ENCODE measurements at places on chromosomes 11 and 22.

- DNase-seq: no peak
Observed at GRCh38 chr11:63945477-63946163, 6.8 kb downstream of the NAA40 start.

DNA sequence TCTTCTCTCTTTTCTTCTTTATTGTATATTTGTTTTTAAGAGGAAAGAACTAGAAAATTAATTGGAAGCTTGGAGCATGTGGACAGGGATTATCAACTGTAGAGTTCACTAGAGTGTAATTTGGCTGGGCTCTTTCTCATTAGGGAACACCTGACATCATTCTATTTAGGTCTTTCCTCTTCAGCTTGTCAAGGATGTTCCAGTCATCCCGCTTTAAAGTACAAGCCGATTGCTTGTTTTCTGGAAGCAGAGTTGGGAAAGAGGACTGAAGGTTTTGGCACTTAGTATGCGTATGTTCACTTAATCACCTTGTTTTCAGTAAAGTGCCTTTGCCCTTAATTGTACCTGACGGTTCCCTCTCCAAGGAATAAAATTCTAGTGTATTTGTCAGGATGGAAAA lies 111.6 kb downstream of the WNT11 start:
- no peak for DNase-seq

GRCh38 chr11:75383246-75383645 lies 16.1 kb upstream of the RPS3 start:
- DNase-seq: peak; percentile 6

GRCh38 chr22:38479096-38479837 lies 11.4 kb downstream of the KDELR3 start:
- no peak for DNase-seq

DNA sequence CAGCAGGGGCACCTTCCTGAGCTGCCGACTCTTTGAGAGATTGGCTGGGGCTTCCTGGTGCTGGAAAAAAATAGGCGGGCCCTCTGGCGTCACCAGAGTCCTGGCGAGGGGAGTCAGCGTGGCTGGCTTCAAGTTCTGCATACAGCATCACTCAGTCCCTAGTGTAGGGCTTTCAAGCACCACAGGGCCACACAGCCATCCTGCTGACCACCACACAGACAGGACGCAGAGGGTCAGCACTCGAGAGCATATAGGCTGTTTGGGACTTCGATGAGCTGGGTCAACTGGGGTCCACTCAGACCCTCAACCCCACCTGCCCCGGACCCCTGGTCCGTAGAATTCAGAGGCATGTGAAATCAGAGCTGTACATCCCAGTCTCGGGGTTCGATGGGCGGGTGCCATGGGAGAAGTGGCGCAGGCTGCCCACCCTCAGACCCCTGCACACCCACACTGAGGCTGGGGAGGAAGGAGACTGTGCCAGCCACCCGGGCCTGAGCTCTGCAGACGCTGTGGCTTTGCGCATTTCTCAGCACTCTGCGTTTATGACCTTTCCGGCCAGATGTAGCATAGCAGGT lies 1131.9 kb downstream of the BRD1 start:
- no peak for DNase-seq

DNA sequence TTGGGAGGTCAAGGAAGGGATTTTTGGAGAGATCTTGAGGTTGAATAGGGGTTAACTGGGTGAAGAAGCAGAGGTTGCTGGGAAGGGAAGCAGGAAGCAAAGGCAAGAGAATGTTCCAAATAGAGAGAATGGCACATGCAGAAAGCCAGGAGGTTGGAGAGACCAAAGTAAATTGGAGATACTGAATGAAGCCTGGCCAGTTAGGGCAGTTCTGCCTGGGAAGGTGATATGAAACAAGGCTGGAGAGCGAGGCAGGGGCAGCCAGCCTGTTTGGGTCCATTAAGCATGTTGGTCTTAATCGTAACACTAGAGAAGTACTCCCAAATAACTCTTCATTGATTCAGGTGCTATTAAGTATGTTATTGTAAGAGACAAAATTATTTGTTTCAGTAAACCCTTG lies 48.2 kb downstream of the ZNF143 start:
- DNase-seq: no peak

DNA sequence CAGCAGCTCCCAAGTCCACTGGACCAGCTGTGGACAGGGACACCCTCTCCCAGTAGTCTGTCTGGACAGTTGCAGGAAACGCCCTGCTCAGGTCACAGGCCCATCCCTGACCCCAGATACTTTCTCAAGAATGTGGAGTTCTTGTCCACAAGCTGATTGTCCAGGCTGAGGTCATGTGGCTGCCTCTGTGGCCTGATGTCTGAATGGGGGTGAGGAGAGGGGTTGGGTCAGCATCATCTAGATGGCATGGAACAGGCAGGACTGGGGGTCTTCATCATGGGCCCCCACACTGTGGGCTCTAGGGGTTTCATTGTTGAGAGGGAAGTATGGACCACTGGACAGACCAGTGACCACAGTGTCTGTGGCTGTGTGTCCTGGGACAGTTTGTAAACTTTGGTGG lies 1015.0 kb downstream of the TBC1D22A start:
- DNase-seq: no peak

DNA sequence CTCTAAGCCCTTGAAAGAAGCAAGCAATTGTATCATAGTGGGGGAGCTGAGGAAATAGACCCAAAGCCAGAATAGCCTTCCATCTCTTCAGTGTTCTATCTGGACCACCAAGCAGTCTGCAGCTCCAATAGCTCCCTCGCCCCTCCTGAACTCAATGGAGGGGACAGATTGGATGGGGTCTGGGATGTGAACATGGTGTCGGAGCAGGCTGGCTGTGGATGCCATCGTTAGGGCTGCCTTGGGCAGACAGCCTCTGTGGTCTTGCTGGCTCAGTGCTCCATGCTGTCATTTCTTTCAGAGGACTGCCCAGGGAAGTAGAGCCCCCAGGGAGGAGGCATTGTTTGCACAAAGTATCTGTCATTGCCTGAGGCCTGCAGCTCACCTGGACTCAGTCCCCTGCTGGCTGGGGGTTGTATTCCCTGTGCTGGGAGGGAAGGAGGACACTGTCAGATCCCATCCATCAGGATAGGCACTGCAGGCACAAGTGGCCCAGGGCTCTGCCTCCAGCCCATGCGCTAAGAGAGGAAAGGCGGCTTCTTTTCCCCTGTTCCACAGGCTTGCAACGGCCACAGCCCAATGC lies 537.7 kb downstream of the BUD13 start:
- no peak for DNase-seq

DNA sequence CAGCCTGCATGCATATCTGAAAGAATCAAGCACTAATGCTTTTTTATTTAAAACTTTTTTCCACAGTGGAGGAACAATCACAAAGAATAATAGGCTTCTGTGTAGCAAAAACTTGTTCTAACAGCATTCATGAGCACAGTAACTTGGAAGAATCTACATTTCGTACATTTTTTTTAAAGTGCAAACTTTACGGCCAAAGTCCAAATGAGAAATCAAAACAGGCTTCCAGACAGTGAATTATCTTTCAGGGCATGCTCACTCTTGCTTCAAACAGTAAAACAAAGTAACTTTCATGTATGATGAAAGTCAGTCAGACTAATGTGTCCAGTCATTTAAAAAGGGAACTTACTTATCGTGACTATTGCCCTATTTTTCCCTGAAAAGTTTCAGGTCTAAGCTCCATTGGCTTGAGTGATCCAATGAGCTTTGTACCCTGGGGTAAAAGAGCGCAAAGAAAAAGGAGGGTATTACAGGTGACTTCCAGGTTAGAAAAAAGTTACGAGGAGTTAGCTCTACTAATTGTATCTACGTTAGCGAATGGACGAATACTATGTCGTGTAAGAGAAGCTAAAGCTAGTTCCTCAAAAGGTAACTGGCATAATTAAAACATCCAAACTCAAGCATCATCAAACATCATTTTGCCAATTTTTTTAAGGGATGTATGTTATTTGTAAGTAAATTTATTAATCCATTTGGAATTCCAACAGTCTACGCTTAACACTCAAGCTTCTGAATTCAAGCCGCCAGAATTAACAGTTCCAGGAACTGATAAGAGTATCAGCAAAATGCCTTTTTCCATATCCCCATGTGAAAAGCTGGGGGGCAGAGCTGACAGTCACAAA lies 1.7 kb downstream of the PICALM start:
- DNase-seq: no peak

DNA sequence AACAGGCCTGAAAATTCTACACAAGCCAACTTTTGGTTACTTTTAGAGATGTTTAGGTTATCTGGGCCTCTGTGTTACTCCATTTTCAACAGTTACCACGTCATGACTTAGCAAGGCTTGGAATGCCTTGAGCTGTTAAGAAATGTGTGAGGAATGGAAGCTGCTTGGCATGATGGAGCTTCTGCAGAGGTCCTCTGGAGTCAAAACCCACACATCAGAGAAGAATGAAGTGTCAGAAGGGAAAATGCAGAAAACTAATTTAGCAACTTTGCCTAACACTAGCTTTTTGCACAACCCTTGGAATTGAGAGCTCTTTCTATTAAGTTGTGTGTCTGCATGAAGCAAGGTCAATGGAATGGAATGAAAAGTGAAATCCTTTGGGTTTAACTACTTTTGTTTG lies 27.4 kb downstream of the FAT3 start:
- DNase-seq: no peak

GRCh38 chr11:69770540-69770939 lies 4.6 kb downstream of the FGF4 start:
- no peak for DNase-seq

Measured in T-helper 1 cell (primary cell).